ENCODE measurements at places on chromosomes 6 and 20.
A peak's percentile ranks its signal among the peaks of the same experiment; 100 is the strongest.

GRCh38 chr20:58536289-58536688 lies 21.1 kb upstream of the APCDD1L start:
- DNase-seq = no peak

DNA sequence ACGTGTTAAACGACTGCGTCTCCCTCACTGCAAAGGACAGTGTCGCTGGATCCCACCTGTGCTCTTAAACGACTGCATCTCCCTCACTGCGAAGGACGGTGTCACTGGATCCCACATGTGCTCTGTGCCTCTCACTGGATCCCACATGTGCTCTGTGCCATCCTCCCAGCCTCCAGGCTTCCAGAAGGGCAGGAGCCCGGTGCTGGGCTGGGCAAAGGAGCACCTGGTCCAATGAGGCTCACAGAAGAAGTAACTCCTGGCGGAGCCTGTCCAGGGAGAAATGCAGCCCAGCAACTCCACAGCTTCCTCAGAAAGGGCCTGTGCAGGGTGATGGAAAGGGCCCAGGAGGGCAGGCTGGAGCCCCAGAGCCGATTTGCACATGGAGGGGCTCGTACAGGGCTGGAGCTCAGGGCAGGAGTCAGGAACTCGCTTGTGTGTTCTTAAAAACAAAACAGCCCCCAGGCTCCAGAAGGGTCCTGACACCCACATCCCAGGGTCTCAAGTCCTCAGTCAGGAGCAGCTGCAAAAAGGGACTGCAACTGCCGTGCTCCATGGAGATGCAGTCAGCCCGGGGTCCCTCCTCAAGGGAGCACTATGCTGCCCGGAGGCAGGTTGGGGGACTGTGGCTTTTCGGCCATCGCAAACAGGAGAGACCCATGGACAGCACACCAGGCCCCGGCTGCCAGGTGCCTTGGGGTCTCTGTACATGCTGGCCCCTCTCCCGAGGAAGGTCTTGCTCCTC lies 52.7 kb downstream of the DLL1 start:
- DNase-seq = no peak

- no peak for DNase-seq
These were observed 149.5 kb downstream of the DOK5 start for GRCh38 chr20:54624706-54625390.

GRCh38 chr6:39882531-39882899 lies 51.7 kb downstream of the MOCS1 start:
- DNase-seq = no peak

GRCh38 chr6:43699564-43700186 lies 12.1 kb upstream of the MRPS18A start:
- no peak for DNase-seq

DNA sequence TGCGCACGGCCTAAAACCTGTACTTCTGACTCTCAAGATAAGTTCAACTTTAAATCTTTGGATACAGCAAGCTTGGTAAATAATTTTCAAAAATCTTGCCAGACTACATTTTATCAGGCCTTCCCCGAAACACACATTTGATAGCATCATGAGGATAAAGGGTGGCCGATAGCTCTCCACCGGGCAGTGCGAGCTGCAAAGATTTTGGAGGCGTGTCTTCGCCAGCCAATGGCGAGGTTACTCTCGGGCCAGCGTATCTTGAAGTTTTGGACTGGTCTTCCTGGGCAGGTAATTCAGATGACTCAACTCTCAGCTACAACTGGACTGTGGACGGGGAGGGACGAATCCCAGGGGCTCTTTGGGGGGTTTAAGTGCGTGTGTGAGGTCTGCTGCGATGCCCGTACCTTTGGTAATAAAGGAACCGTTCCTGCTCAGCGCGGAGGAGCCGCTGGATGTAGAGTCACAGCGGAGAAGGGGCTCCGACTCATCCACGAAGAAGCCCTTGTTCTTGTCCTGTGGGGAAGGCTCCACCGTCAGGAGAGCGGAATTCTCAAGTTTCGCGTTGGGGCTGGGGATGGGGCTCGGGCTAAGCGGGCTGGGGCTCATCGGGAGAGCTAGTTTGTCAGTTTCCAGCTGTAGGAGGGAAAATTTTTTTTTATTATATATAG lies 75.3 kb downstream of the TNFRSF21 start:
- DNase-seq = no peak

GRCh38 chr6:89873721-89874120 lies 20.5 kb upstream of the GJA10 start:
- DNase-seq = no peak

DNA sequence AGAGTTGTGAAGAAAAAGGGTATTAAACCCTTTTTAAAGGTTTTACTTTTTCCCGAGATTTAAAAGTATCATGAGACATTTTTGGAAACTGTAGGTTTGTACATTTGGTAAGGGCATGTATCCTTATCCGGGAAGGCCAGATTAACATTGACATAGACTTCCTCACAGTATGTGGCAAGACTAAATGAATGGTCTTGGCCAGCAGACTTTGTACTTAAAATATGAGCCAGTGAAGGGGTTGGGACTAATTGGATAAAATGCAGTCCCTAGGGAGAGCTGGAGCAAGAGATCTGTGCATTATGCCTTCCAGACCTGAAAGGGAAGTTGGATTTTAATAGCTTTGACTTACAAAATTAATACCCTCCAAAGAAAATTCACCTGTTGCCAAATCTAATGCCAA lies 60.4 kb upstream of the CCN2 start:
- no peak for DNase-seq

- DNase-seq = no peak
These were observed 55.5 kb downstream of the ARID1B start for GRCh38 chr6:156832669-156833068.

DNA sequence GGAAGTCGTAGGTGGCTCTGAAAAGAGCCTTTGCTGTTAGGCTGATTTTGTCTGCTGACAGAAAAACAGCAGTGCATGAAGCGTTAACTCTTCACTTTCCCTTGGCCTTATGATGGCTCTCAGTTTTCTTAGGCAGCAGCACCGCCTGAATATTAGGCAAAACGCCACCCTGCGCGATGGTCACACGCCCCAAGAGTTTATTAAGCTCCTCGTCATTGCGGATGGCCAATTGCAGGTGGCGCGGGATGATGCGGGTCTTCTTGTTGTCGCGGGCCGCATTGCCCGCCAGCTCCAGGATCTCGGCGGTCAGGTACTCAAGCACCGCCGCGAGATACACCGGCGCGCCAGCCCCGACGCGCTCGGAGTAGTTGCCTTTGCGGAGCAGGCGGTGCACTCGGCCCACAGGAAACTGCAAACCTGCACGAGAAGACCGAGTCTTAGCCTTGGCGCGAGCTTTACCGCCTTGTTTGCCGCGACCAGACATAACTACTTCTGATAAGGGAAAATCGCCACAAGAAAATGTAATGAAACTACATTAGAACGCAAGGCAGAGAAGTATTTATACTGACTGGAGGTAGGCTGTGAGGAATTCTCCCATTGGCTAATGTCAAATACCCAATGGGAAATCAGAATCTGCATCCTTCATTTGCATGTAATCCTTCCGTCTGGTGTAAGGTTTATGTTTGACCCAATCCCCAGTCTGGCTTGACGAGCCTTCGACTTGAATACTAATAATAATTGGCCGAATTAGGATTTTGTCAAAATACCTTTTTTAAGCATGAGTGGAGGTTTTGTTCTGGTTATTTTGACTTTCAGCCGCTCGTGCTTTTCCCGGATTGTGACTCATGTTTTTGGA lies 53.9 kb upstream of the HFE start:
- peak; percentile 56 for DNase-seq

- no peak for DNase-seq
These were observed 236.0 kb upstream of the EYS start for GRCh38 chr6:65943051-65943450.

GRCh38 chr6:16139556-16139955 lies 10.7 kb downstream of the MYLIP start:
- no peak for DNase-seq

DNA sequence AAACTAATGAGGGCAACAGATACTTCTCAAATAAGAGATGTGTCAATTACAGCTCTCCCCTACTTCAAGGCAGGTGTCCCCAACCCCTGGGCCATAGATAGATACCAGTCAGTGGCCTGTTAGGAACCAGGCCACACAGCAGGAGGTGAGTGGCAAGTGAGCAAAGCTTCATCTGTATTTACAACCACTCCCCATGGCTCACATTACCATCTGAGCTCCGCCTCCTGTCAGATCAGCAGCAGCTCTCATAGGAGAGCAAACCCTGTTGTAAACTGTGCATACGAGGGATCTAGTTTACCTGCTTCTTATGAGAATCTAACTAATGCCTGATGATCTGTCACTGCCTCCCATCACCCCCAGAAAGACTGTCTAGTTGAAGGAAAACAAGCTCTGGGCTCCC lies 422.1 kb downstream of the GJA1 start:
- no peak for DNase-seq

GRCh38 chr6:56158571-56158970 lies 88.8 kb downstream of the COL21A1 start:
- DNase-seq = no peak

DNA sequence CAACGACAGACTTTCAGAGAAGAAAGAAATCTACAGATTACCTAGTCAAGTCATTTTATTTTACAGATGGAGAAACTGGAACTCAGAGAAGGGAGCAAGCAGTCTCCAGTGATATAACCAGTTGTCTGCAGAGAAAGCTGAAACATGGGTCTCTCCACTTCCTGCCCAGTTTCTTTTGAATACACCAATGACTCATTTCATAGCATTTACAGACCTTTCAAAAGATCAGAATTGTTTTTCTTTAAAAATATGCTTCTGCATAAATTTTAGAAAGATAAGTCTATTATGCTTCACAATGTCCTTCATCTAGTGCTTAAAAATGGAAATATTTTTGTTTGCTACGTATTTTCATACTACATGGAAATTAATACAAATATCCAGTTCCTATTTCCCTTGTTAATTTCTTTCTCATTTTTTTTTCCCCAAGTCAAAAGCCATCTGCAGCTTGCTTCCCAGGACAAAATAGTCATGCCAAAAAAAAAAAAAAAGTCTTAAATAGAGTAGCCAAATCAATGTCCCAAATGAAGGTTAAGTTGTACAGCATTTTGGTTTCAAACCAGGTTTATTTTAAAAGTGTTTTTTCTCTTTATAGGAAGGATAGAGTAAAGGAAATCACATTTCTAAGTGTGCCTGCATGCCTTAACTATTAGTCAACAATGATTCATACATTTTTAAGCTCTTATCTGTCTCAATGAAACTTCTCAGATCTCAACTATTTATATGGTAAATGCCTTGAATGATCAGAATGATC lies 36.9 kb downstream of the ARHGAP18 start:
- no peak for DNase-seq

DNA sequence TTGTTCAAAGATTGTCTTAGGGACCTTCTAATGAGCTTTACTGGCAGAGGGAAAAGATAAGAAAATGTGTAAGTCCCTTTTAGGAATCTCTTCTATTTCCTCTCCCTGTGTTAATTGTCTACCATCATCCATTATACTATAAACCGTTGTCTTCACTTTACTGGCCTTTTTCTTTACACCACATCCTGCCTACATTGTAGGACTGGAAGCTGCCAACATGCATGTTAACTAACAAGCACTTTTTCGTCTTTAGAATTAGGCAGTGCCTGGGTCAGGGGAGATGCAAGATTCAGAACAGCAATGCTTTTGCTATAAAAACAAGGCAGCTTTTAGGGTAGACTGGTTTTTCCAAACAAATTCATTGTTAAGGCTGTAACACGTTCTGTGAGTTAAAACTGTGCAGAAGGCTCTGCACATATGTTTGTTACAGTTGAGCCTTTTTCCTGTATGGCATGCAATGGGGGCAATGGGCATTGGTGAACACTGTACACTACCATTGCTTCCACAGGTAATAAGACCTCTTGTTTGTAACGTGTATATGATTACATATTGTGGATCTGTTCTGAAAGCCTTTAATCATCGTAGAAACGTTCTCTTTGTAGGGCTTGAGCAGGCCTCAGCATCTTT lies 10.9 kb upstream of the PKIG start:
- no peak for DNase-seq

GRCh38 chr6:132107896-132108295 lies 156.7 kb upstream of the CCN2 start:
- DNase-seq = no peak

- no peak for DNase-seq
These were observed 144.7 kb downstream of the QRSL1 start for GRCh38 chr6:106773996-106774629.

DNA sequence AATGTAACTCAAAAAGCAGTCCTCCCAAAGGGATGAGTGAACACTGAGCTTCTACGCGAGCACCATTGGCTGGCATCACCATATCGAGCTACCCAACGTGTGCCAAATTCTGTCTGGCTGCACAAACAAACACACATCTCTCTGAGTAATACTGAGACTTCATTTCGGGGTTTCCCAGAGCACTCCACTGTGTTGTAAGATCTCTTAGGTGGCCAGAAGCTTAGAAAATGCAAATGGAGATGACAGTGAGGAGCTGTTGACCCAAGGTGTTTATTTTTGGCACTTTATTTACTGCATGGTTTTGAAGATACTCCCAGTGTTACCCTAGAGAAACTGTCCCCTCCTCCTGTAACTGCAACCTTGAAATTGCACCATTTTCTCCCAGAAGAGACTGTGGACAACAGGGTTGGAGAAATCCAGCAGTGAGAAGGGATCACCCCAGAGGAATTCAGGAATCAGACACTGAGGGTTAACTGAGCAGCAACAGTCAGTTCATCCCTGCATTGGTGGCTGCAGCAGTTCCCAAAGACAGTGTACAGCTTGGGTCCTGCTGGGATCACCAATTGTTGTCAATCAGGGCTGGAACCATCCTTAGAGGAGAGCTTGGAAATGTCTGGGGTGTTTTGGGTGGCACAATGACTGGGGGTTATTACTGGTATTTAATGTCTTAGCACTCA lies 1.0 kb upstream of the RIPOR2 start:
- no peak for DNase-seq

DNA sequence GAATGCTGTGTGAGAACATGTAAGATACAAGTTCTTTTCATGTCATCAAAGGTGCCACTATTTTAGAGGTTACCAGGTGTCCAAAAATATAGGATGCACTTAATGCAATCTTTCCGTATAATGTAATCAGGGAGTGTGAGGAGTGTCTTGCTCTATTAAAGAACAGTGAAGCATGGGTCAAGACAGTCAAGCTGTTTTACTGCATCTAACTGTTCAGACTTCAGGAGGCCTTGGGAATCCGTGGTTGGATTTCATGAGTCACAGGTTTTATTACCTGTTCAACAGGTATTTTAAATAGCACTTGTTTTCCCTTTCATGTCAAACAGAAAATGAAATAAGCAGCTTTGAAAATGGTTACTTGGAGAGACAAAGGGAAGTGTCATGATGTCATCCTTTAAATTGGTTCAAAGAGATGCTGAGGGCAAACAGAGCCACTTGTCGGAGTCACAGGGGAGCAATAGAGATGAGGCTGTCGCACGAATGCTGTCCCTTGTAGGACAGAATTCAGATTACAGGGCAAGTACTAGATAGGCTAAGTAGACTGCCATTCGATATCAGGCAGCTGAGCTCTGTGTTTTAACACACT lies 621.5 kb downstream of the QKI start:
- no peak for DNase-seq
